ENCODE measurements at places on chromosomes 11 and 22. TPM values are rescaled to one million over a fixed set of nuclear protein-coding genes. Genes with fewer than 3 reads are reported as not detected.

PRAME gene
- total RNA-seq, result 53.8 TPM

FLRT1 gene
- total RNA-seq, result not detected

SPI1 gene
- 0.10 TPM for total RNA-seq

SAA4 gene
- 0.43 TPM for total RNA-seq

SLC22A12 gene
- not detected for total RNA-seq

RAG2 gene
- not detected for total RNA-seq

OR10A3 gene
- not detected for total RNA-seq

OR5A1 gene
- total RNA-seq, result not detected

SHISAL1 gene
- total RNA-seq, result 3.1 TPM

APOA4 gene
- total RNA-seq, result not detected

IL10RA gene
- total RNA-seq, result not detected

RTN4R gene
- total RNA-seq, result 10.9 TPM

NXPE4 gene
- total RNA-seq, result not detected

DNA sequence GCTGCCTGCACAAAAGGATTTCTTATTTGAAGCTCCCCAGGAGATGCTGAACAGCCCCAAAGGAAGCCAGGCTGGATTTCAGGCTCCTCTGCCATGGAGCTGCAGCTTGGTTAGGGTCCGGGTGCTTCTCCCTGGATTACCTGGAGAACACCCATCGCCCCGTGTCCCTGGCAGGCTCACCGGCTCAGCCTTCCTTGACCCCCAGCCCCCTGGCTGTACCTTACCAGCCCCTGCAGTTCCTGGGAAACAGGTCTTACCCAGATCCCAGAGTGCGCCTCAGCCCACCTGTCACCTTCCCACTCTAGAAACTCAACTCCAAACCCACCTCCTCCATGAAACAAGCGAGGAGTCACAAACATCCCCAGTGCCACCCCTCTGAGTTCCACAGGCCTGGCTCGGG lies 45.3 kb upstream of the CD5 start:
- DNase-seq, result no peak

DNA sequence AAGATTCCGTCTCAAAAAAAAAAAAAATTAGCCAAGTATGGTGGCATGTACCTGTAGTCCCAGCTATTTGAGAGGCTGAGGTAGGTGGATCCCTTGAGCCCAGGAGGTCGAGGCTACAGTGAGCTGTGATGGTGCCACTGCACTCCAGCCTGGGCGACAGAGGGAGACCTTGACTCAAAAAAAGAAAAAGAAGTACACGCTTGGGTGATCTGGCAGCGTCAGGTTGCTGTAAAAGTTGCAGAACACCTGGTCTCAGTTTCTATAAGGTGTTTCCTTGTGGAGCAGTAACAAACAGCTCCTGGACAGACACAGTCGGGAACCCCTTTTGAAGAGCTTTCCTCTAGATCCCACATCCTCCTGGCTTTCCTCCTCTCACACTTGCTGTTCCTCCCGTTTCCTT lies 45.8 kb downstream of the SCGB1A1 start:
- no peak for DNase-seq

DNA sequence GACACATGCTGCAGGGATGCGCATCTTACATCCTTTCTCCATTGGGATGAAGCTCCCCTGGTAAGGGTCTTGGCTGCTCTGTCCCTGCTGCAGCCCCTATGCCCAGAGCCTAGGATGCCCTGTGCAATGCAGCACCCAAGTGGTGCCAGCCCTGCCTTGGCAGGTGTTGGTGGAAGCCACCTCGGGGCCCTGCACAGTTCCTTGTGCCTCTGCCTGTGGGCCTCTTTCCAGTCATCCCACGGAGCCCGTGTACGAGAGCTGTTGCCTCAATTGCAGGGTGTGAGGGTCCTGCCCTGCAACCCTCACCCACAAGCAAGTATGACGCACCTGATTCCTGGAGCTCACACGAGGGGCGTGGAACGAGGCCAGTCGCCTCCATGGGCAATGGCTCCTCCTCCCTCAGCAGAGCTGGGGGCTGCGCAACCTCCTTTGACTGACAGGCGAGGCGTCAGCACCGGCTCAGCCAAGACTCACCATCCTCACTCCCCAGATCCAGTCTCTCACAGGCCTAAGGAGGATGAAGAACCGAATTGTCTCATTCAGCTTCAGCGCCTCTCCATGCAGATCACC lies 719.6 kb downstream of the BRD1 start:
- no peak for DNase-seq

- no peak for DNase-seq
Measured at GRCh38 chr11:46327829-46328228, 19.4 kb upstream of the DGKZ start.

DNA sequence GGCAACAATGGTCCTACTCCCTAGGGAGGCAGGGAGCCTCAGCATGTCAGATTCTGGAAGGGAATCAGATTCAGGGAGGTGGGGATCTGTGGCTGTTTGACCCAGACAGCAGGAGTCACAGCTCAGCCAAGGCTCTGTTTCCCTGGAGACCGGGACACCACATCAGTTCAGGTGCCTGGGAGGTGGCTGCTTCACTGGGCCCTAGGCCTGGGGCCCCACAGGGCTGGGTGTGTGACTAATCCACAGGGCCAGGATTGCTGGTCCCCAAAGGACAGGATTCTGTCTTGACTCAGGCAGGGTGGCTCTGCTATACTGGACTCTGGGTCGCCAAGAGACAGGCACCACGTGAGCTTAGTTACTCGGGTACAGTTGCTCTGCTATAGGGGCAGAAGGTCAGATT lies 3.5 kb upstream of the OR5AN1 start:
- DNase-seq, result no peak

DNA sequence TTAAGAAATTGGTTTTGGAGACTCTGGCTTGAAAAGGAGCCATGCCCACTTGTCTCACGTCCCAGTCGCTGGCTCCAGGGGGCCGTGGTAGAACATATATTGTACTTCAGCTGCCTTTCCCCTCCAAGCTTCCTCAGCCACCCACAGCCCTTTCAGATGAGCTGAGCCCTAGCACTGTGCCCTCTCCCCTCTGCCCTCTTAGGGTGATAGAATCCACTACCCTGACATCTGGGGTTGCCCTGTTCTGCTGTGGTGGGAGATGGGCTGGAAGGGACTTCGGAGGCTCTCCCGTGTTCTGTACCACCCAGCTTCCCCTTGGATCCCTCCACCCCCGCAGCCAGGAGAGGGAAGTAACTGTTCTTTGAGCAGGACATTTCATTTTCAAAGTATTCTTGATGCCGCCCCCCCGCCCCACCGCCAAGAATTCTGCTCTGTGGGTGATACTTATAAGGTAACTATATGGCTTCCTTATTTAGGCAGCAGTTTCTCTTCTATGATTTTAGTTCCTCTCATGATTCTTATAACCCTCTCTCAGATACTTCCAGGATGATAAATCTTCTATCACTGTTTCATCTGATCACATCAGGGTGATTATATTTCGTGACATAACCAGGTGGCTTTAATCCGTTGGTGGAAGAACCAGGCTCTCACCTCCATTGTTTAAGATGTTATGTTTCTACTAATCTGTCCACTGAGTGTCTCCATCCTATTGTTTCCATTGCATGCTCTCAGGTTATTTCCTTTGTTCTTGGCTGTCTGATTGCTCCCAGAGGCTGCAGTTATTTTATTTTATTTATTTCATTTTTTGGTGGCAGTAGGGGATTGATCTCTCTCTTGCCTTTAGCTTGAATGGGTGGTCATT lies 24.1 kb downstream of the ZBTB16 start:
- no peak for DNase-seq

GRCh38 chr11:84854498-84854880 lies 772.7 kb downstream of the DLG2 start:
- DNase-seq, result no peak

GRCh38 chr11:93945596-93945995 lies 75.6 kb upstream of the HEPHL1 start:
- DNase-seq, result no peak

DNA sequence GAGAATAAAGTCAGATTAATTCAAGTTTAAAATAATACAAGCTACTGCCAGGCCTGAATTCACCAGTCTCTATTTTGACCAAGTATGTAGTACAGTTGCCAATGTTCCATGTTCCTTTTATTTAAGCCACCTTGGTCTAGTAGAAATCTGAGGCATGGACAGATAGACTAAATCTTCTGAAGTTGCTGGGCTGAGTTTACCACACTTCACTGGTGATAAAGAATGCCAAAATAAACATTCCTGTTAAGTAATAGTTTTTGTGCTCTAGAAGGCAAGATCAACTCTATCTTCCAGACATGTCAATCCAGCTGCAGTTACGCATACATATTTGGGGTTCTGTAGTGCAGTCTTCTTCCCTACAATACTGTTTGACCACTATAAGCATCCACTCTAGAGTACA lies 83.9 kb upstream of the C11orf87 start:
- DNase-seq, result no peak

- peak; percentile 1 for DNase-seq
Measured at GRCh38 chr11:87097582-87097981, 59.8 kb downstream of the TMEM135 start.

DNA sequence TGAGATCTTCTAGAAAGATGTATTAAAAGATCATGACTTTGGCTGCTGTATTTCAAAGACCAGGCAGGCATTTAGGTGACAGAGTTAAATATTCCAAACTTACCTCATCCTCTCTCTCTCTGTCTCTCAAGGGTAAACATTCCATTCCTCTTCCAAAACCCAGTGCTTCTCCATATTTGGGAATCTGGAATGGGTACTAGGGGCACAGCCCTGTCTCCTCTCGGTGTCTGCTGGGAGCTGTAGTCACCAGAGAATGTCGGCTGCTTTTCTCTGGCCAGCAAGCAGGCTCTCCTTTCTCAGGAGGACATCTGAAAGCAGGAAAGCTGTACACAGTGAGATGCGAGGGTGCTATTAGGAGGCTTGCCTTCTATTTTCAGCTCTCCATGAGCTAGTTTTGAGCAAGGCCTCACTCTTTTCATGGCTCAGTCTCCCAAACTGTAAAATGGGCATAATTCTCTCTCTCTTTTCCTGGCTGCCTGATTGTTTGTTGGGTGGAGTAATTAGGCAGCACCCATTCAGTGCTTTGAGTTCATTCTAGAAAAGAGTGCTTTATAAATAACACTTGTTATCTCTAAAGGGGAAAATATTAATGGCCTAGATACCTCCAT lies 9.3 kb upstream of the PEX26 start:
- DNase-seq, result no peak

DNA sequence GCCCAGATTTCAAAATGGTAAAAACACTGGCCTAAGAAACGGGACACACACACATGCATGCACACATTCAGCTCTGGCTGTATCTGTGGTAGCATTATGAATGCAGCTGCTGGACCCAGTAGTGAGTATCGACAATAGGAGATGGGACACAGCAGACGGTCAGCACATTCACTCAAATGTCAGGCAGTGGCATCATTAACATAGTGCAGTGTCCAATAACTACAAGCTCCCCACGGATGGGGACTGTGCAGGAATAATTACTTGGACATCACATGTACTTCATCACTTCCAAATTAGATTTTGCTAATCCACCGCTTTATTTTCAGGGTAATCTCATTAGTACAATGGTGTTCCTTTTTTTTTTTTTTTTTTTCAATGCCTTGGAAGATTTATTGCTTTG lies 109.5 kb downstream of the FANCF start:
- no peak for DNase-seq

DNA sequence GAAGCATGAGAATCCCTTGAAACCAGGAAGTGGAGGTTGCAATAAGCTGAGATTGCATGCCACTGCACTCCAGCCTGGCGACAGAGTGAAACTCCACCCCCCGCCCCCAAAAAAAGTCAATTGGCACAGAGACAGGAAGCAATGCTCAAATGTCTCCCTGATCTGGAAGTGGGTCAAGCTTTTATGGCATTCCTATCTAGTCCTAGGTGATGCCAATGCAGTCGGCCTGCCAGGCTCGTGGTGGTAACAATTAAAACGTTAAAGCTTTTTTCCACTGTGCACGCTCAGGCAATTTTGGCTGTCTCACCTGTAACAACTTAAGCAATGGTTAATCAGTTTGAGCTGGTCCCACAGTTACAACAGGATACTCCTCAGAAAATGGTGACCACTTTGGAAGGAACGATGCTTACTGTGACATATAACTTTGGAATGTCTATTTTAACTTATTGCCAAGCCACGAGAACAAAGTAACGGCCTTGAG lies 18.9 kb upstream of the PISD start:
- DNase-seq, result peak; percentile 57

- no peak for DNase-seq
Measured at GRCh38 chr22:20412474-20413216, 18.7 kb downstream of the ZNF74 start.

GRCh38 chr11:113855803-113856202 lies 19.6 kb downstream of the USP28 start:
- DNase-seq, result no peak

- DNase-seq, result no peak
Measured at GRCh38 chr11:77085652-77086051, 17.0 kb upstream of the OMP start.

DNA sequence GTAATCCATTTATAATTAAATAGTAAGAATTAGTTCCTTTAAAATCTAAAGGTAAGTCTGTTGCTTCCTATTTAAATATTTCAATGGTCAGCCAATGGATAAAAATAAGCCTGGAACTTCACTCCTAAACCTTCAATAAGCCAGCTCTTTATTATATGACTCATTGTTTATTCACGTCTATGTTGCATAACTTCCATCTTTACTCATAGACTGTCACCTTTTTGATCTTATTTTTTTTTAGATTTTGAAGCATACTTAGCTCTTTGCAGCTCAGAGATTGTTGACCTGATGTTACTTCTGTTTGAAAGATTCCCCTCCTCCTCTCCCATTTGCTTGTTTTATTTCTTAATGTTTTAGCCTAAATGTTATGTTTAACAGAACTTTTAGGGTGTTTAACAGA lies 1571.2 kb upstream of the RAG2 start:
- DNase-seq, result peak; percentile 35

- no peak for DNase-seq
Measured at GRCh38 chr22:29706486-29706885, 13.3 kb upstream of the CABP7 start.

GRCh38 chr11:45885921-45886721 lies 670 bp downstream of the MAPK8IP1 start:
- no peak for DNase-seq
